ENCODE measurements at places on chromosomes 5 and 9.

- DNase-seq, result peak; percentile 79
These were observed 4.1 kb downstream of the HBEGF start for GRCh38 chr5:140342287-140342686.

- no peak for DNase-seq
These were observed 46.9 kb downstream of the RASGRF2 start for GRCh38 chr5:81006947-81007636.

- DNase-seq, result no peak
These were observed 23.8 kb downstream of the PLAC8L1 start for GRCh38 chr5:146081556-146081955.

GRCh38 chr5:84248013-84248412 is 136.7 kb downstream of the EDIL3 start:
- DNase-seq, result no peak

DNA sequence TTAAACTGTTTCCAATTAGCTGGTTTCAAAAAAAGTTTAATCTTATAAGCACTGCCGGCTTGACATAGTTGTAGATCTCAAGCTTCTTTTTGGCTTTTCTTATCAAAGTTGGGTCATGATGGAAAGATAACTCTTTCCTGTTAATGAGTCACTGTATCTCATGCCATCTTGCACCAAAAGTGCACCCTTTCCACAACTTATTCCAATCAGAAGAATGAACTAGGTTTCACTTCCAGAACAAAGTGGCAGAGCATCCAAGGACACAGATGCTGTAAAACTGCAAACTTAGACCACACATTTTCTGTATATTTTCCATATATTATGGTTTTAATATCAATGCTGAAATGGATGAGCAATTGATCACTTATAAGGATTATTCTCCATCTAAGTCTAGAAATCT is 198.2 kb downstream of the GLIS3 start:
- DNase-seq, result no peak

GRCh38 chr9:5566054-5566618 is 55.8 kb downstream of the PDCD1LG2 start:
- DNase-seq, result no peak

DNA sequence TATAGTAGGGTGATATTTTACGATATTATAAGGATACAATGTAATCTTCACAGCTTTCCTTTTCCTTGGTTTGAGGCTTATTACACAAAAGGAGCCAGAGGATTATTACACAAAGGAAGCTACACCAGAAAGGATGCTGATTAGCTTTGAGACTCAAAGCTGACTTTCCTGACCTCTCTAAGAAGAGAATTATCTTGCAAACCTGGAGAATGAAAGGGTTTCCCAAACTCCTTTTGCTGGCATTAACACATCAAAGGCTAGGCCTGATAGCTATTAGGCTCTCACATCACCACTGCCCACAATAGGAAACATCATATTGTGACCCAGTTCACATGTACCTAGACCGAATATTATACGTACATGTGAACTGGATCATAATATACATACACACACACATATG is 34.2 kb upstream of the CHD1 start:
- no peak for DNase-seq

Data from GF-D8 (cell line).